Transverse colon (tissue), 4 donors: ENCODE measurements at places on chromosomes 16 and 17. TPM values are rescaled to one million over a fixed set of nuclear protein-coding genes. Genes with fewer than 3 reads are reported as not detected.

DNA sequence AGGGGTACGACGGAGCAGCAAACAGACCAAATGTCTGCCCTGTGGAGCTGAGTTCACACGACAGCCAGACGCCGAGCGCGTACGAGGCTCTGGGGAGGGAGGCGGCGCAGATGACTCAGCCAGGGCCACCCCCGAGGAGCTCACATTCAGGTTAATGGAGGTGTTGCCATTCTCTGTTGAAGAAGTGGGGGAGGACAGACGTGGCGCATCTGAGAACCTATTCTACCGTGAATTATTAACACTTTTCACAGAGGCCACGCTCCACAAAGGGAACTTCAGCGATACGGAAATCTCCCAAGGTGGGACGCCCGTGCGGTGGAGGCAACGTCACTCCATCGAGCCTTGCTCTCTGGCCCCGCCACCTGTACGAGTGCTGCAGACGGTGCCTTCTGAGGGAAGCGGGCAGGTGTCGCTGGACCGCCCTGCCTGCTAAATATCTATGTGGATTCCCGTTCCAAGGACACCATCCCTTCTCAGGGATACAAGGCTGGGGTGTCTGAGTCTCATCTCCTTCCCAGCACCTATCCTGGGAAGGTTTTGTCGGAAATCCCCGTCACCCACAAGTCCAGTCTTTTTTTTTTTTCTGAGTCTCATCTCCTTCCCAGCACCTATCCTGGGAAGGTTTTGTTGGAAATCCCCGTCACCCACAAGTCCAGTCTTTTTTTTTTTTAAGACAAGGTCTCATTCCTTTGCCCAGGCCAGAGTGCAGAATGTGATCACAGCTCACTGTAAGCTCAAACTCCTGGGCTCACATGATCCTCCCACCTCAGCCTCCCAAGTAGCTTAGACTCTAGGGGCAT lies 19.0 kb downstream of the ABR start:
- DNase-seq, result no peak

DNA sequence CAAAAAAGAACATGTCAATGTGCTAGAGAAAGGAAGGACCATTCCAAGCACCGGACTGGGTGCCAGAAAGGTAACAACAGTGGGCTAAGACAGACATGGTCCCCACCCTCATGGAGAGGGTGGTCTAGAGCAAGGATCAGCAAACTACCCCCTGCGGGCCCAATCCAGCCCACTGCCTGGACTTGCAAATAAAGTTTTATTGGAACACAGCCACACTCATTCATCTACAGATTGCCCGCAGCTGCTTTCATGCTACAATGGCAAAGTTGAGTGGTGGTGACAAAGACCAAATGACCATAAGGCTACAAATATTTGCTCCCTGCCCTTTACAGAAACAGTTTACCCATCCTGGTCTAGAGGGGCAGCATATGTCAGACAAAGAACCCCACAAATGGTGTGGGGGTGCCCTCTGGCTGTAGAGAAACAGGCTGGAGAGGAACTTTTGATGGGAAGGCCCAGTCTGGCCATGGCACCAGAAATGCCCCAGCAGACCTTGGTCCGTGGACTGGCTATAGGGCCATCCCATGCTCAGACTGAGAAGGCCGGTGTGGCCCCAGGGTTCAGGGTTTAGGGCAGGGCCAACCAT lies 15.2 kb downstream of the CDH5 start:
- DNase-seq, result no peak

GRCh38 chr17:18218756-18219415 lies 6.5 kb upstream of the LLGL1 start:
- no peak for DNase-seq

DNA sequence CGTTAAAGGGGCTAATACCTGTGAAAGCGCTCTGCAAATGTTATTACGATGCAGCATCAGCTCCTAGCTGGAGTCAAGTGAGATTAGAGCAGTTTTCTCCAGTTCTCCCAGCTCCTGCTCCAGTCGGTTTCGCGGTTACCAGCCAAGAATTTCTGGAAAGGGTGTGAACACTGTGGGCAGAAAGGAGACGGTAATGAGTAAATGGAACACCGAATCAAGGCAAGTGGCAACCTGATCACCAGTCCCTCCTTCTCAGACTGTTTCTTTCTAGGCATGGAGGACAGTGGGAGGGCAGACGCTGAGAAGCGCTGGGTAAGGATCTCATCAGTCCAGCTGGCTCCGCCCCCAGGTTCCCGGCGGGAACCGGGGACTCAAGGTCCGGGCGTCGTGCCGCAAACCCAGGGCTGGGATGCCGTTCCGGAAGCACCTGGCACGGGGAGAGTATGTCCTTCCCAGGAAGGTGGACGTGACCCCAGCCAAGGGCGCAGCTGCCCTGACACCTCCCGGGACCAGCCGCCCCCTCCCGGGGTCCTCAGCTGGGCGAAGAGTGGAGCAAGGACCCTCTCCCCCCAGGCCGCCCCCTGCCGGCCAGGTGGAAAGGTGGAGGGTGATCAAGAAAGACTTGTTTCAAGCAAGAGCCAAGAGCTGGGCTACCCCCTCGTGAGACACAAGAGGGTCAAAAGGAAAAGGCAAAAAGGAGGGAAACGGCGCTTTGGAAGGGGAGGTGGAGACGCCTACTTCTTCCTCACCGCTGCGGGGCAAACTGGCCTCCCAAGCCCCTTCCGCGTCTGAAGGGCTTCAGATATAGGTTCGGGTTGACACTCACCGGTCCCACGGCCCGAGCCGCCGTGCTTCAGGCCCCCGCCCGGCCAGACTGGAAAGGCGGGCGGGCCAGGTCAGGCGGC lies 481 bp downstream of the MYO19 start:
- peak; percentile 82 for DNase-seq

CDH16 gene
- total RNA-seq, result 1.8 TPM

DNA sequence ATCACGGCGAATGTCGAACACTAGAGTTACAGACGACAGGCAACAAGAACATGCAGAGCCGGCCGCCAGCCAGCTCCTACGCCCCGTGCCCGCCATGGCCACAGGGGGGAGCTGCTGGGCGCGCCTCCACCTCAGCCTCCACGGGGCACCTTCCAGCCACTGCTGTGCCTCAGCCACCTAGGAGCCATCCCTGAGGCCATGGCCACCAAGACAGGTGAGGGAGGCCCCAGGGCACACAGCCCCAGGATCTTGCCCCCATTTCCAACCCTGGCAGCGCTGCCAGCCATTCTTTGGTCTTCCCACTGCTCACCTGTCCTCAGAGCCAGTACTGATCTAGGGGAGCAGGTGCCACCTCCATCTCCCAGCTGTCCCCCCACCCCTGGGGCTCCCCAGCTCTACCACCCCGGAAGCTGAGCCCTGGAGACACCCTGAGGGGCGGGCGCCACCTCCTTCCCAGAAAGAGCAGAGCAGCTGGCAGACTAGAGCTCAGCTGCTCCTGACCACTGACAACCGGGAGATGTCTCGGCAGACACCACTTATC lies 11.8 kb downstream of the GNPTG start:
- DNase-seq, result peak; percentile 65

CSH1 gene
- total RNA-seq, result not detected

ORC6 gene
- total RNA-seq, result 2.7 TPM
